ENCODE measurements at places on chromosomes 1 and 21.

DNA sequence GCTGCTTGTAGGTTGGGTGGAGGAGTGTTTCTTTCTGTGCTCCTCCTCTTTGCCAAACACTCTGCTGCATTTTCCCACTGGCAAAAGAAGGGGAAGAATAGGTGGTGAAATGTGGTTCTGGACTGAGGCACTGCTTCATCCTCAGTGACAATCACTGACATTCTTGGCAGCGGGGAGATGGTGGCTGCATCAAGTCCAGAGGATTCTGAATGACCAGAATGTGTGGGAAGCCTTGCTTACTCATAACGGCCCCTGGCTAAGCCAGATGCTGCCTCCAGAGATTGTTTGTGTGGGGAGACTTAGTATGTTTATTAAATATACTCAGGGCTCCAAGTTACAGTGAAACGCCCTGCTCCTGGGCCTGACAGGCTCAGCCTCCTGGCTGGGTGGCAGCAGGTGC is 160.3 kb downstream of the CACNA1E start:
- DNase-seq, result no peak

DNA sequence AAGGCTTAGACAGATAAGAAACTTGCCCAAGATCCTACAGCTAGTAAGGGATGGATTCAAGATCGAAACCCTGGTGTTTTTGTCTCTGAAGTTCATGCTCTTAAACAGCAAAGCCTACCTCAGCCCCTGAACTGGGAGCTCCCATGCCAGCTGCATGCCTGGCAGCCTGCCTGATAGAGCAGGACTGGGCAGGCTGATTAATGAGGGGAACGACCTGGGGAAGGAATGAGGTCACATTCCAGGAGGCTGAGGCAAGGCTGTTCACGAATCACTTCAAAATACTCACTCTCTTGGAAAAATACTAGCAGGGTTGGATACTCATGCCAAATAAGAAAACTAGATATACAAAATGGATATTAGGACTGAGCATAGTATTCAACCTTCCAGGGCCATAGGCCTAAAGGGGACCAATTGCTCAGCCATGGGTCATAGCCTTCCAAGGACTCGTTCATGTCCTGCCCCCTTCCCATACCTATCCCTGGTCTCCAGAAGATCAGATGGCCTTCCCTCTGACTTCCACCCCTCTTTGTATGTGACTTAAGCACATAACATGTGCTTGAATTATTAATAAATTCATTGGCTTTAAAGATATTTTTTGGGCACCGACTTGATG is 15.6 kb upstream of the TACSTD2 start:
- no peak for DNase-seq

DNA sequence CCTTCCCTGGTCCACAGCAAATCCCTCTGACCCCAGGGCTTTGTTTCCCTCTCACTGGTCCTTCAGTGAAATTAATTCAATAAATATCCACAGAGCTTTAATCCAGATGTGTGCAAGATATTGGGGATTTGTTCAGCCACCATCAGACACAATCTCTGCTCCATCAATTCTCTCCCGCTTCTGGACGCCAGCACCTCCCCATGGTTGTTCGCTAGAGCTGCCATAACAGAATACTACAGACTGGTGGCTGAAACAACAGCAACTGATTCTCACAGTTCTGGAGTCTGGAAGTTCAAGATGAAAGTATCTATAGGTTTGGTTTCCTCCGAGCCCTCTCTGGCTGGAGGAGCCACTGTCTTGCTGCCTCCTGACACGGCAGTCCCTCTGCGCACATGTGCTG is 303.9 kb downstream of the SMYD3 start:
- DNase-seq, result no peak

DNA sequence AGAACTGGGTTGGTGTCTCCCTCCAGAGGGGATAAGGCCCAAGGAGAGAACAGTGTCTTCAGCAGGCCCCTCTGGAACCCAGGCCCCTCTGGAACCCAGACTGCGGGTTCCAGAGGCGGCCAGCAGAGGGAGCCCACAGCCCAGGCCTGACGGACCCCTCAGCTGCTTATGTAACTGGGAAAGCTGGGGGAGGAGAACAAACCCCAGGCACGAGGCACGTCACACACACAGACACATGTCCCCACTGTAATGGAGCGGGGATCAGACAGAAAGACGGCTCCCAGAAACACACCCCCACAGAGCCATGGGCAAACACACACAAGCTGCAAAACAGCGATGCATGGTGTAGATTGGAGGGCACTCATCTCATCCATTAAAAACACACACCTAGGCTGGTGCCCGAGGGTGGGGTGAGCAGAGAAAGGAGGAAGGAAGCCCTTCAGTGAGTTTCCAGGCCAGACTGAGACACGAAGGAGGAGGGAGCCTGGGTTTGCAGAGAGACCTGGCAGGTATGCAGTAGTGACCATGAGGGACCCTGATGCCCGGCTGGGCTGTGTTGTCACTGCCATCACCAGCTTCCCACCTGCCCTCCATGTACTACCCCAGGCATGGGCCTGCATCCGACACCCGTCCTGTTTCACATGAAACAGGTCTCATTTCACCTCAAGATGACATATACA is 2.8 kb upstream of the IGSF8 start:
- peak; percentile 33 for DNase-seq

GRCh38 chr1:117493906-117494305 is 111.9 kb upstream of the TENT5C start:
- DNase-seq, result no peak

DNA sequence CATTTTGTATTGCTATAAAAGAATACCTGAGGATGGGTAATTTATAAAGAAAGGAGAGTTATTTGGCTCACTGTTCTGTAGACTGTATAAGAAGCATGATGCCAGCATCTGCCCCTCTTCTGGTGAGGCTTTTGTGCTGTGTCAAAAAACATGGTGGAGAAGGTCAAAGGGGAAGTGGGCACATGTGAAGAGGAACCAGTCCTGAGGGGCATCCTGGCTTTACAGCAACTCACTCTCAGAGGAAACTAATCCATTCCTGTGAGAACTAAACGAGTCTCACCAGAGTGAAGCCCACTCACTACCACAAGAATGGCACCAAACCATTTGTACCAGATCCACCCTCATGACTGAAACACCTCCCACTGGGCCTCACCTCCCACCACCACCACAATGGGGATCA is 18.8 kb upstream of the SELP start:
- no peak for DNase-seq

- DNase-seq, result no peak
Measured at GRCh38 chr21:44304877-44305293, 5.0 kb downstream of the PFKL start.

- no peak for DNase-seq
Measured at GRCh38 chr1:51093581-51093980, 8.4 kb upstream of the C1orf185 start.

GRCh38 chr1:7476861-7477547 is 294.1 kb upstream of the VAMP3 start:
- DNase-seq, result no peak

GRCh38 chr21:41367945-41368734 is 6.3 kb downstream of the MX2 start:
- no peak for DNase-seq

DNA sequence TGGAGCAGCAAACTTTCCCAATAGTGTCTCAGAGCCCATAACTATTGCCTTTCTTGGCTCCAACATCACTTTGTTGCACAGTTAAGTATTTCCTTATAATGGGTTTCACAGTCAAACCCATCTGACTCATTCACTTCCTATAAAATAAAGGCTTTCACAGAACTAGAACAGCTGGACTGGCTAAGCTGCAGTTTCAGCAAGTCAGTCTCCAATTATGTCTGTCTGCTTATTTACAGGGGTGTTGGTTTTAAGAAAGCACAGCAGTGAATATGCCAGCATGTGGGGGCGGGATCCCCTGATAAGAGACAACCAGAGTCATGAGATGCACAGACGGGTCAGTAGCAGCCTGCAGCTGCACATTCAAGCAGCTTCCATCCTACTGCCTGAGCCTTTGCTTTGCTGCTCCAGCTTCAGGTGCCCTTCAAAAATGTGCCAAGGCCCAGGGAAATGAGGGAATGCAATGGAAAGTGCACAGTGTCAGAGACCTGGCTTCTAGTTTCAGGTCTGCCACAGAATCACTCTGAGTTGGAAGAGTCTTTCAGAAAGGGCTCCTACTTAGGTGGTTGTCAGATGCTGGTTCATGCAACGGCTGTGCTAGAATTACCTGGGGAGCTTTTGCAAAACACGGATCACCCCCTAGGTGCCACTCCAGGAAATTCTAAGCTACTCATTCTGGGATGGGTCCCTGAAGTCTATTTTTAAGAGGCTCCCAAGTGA is 24.8 kb downstream of the RNF19B start:
- no peak for DNase-seq

DNA sequence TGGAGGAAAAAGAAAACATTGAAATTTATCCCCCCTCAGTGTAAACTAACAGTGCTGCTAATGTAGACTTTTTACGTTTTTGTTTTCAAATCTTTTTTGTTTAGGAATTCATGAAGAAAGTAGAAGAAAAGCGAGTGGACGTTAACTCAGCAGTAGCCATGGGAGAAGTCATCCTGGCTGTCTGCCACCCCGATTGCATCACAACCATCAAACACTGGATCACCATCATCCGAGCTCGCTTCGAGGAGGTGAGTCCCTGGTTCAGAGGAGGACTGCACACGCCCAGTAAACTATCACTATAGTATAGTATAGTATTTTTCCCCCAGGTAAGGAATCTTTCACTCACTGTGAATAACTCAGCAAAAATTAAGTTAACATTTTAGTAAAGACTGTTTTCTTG is 37.8 kb upstream of the BMP8A start:
- no peak for DNase-seq

DNA sequence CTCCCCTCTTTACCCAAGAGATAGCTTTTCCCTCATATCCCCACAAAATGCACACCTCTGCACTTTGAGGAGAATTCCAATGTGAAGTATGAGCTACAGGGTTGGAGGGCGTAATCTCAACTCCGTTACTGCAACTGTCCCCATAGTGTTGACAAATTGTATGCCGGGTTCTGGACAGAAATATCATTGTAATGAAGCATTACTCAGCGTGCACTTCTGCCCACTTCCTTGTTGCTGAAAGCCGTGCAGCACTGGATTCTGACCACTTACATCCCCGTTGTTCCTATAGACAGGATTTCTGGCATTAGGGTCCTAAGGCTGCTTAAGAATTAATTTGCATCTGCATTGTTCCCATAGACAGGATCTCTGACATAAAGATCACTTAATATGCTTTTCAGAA is 205.6 kb downstream of the RHOU start:
- no peak for DNase-seq

GRCh38 chr1:34441259-34442069 is 264.8 kb downstream of the C1orf94 start:
- DNase-seq, result no peak

DNA sequence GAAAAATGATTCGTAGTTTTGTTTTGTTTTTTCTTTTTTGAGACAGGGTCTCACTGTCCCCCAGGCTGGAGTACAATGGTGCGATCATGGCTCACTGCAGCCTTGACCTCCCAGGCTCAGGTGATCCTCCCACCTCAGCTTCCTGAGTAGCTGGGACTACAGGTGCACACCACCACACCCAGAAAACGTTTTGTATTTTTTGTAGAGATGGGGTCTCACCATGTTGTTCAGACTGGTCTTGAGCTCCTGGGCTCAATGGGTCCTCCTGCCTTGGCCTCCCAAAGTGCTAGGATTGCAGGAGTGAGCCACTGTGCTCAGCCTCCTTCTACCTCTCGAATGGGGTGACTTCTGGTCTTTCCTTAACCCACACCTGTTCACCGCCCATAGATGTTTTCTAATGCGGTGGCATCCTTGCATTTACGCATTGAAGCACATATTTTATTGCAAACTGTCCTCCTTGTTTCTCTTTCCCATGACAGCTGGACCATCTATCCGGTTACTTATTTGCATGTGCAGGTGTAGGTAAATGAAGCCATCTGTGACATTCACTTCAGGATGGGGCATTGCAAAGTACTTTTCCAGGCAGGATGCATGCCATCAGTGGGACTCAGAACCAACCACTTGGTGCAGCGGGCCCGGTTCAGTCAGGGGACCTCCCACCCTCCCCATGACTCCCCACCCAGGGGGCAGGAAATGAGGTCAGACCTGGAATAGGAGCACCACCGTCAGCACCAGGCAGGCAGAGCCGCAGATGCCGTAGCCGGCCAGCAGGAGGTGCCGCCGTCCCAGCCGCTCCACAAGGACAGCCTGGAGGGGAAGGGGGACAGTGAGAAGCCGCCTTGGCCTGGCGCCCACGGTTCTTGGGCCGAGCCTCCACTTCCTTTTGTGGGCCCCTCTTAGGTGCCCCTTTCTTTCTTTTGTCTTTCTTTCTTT is 16.5 kb downstream of the SLC2A7 start:
- no peak for DNase-seq

DNA sequence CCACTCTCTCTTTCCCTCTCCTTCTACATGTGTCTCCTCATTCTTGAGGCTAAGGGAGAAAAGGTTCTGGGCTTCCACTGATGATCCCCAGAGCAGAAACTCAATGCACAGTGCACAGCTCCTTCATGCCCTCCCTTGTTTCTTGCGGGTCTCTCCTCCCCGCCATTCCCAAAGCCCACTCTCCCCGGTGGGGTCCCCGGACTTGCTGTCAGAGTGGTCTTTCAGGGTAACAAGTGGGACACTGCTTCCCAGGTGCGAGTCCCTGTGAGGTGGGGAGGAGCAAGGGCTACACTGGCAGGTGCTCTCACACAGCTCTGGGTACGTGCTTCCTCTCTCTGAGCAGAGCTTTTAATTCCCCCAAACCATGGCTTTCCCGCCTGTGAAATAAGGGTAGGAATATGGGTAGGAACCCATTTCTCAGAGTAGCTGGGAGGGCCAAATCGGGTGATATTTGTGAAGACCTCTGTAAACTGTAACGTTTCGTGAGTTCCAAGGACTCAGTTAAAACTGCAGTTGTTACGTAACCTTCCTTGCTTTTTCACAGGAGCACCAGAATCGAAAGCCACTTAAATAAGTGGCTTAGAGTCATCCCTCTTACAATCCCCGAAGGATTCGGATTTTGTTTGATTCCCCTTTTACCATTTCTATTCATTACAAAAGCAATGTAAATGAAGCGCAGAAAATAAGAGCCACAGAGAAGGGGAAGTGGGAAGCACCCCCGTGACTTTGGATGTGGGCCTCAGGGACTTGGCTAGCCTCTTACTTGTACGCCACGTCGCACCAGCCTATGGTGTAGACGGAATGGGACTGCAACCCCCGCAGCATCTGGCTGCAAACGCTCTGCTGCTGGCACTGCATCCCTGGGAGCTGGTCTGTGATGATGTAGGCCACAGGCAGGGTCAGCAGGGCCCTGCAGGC is 6.2 kb downstream of the PGLYRP3 start:
- DNase-seq, result no peak

DNA sequence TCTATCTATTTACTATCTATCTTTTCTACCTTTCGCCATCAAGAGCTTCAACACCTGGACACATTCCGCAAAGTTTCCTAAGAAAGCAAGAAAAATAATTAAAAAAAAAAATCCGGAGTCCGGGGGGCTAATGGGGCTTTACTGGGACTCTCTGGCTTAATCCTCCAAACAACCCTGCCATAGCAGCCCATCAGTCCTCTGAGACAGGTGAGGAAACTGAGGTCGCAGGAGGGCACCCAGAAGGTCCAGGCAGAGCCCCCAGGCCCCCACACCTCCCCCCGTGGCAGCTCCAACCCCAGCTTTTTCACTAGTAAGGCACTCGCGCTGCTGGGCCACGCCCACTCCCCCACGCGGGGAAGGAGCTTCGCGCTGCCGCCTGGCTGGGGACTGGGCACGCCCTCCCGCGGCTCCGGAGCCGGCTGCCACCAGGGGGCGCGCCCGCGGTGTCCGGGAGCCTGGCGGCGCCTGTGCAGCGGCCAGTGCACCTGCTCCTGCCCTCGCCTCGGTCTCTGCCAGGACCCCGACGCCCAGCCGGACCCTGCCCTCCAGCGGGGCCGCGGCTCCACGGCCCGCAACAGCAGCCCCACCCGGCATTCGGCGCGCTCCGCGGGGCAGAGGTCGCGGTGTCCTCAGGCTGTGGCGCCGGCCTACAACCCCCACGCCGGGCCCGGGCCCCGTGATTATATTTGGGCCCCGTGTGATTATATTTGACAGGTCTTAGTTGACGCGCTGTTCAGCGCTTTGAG is 54.1 kb upstream of the SAMD11 start:
- peak; percentile 75 for DNase-seq

Measured in activated naive CD4-positive, alpha-beta T cell (primary cell).